8988T (cell line): ENCODE measurements at places on chromosomes 1 and 21.
A peak's percentile ranks its signal among the peaks of the same experiment; 100 is the strongest.

DNA sequence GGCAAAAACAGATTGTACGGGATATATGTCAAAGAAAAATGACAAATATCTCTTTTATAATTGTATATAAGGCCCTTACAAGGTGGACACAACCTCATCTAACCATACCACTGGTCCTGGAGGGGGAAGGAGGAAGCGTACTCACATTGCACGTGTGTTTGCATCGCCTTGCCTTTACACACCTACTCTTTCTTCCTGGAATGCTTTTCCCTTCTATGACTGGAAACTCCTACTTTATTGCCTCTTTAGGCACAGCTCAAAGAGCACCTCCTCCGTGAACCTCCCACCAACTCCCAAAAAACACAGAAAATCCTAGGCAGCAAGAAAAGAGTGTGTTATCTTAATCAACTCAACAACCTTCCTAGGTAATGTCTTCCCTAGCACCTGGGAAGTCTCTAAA is 99.7 kb upstream of the LBR start:
- no peak for DNase-seq

DNA sequence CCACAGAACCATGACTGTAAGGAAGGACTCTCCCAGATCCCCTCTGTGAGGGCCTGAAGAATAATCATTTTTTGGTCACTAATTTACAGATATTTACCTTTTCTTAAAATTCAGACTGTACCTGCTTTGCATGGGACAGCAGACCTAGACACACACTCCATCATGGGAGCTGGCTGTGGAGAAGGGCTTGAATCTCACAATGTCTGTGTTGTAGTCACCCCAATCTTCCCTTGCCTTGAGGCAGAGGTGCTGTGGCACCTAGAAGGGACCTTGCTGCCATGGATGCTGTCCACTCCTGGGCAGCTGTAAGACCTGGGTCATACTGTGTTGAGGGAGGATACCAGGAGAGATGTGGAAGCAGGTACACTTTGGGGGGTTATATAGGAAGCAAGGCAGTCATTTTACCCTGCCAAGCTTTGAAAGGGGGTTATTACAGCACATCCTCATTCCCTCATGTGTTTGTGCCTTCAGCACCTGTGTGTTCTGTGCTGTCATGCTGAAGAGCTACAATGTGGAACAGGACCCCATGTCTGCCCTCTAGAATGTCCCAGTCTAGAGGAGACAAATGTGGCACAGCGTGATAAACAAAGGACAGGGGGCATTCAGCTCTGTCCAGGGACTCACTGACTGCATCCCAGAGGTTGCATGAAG is 27.1 kb downstream of the TRAF5 start:
- DNase-seq, result no peak

DNA sequence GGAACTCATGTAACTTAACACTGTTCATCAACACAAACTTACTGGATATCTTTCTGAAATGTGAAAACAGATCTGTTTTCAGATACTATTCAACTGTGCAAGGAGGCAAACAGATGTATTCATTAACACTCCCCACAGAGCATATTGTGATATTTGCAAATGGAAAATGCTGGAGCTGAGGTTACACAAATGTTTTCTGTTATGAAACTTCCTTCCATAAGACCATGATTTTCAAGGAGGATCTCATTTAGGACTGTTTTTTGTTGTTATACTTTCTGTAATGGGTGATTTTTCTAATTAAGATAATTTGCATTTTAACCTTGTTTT is 56.1 kb downstream of the GABPA start:
- no peak for DNase-seq

DNA sequence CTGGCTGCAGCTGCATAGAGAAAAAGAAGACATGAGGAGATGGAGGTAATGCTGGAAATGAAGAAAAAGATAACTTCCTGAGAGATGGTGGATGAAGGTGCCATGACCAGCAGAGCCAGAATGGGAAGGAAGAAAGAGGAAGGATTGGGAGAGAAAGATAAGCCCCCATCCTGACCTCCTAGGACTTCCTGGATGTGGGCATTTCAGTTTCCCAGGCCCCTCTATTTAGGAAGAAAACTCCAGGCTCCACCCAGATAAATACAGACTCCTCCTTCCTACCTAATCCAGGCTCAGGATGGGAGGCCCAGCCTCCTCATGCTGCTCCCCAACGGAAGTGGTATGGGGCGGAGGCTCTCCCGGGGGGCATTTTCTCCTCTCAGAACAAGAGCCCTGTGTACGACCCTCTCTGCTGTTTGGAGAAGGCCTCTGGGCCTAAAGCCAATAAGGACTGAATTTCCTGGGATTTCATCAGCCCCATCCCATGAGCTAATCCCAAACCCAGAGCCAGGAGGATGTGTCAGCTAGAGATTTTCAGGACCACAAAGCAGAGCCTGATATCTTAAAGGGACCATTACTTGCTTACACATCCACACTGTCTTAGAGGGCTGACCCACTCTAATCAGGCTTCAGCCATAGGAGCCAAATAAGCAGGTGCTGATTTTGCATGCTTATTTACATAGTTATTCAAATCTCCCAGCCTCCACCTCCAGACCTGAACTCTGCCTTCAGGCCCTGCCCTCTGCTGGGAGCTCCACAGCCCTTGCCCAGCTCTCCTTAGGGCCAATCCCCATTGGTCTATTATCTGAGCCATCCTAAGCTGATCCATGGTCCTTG is 5.1 kb upstream of the ARHGEF2 start:
- DNase-seq, result no peak

GRCh38 chr1:93344886-93345632 is 648 bp upstream of the DR1 start:
- DNase-seq, result no peak

- DNase-seq, result no peak
Measured at GRCh38 chr1:154608397-154609270, 648 bp upstream of the ADAR start.

- no peak for DNase-seq
Measured at GRCh38 chr21:27040738-27041469, 74.0 kb upstream of the ADAMTS5 start.

DNA sequence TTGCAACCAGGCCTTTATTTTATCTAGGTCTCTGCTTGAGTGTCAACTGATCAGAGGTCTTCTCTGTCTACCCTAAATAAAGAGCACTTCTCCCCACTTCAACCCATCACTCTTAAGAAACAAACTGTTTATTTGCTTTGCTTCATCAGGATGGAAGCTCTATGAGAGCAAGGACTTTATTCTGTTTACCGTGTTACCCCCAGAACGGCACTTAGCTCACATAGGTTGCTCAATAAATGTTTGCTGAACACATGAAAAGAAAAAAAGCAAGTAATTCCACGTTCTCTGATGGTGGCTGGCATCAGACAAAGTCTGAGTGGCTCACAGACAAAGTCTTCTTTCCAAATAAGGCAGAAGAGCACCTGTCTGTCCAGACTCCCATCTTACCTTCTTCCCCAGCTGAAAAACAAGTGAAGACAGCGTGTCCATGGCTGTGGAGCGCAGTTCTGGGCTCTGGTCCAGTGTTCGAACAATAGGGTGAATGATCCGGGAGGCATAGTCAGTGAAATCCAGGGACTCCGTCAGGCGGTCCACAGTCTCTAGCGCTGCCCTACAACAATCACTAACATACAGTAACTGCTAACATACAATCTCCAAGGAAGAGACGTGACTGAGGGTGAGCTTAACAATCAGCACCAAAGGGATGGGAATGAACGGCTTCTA is 22.9 kb downstream of the ANGPTL7 start:
- no peak for DNase-seq

DNA sequence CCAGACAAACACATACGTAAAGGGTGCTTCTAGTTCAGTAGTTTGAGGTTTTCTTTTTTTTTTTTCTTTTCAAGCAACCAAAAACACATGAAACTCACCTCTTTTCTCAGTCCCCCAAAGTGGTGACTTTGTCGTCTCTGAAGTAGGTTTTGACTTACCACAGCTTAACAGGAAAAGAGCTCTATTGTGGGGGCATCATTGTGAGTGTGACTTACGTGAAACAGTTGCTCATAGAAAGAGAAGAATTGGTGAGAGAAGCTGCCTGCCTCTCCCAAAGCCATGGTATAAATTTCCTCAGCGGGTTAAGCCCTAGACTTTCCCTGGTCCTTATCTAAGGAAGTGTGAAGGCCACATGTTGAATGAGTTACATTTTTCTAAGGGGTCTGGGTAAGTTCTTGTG is 11.9 kb downstream of the FASLG start:
- DNase-seq, result no peak

DNA sequence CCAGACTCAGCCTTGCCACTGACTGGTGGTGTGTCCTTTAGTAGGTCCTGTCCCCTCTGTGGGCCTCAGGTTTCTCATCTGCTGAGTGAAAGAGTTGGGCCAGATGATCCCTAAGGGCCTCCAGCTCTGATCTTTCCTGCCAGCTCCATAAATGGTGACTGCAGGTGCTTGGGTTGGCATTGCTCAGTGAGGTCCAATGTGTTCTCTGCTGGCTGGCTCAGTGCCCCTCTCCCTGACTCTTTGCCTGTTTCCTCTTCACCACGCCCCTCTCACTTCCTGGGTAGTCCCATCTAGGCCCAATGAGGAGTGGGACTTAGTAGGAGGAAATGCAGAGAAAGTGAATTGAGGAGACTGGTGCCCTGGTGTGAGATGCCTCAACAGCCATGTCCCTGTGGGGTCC is 36.6 kb downstream of the UBE2T start:
- no peak for DNase-seq

GRCh38 chr1:33358795-33359503 is 38.1 kb upstream of the A3GALT2 start:
- no peak for DNase-seq

DNA sequence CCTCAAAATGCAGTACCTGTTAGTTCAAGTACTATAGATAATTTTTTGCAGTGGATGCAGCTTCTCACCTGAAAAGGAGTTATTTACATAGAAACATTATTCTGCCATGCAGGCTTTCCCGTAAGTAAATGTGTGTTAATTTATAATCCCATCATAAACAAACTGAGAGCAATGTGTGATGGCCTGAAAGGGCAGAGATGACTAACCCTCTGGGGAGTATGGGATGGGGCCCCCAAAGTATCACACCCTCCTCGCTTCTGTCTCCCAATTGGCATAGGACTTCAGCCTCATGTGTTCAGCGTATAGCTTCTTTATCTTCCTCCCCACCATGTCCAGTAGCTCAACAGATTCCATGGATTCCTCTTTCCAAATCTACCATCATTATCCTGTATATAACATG is 7.6 kb downstream of the HMGCL start:
- no peak for DNase-seq

GRCh38 chr1:24481843-24482610 is 20.6 kb upstream of the RCAN3 start:
- DNase-seq, result no peak

GRCh38 chr1:1243266-1243660 is 3.3 kb downstream of the C1QTNF12 start:
- no peak for DNase-seq

- peak; percentile 34 for DNase-seq
Measured at GRCh38 chr1:77533660-77534305, 148.7 kb downstream of the ZZZ3 start.

DNA sequence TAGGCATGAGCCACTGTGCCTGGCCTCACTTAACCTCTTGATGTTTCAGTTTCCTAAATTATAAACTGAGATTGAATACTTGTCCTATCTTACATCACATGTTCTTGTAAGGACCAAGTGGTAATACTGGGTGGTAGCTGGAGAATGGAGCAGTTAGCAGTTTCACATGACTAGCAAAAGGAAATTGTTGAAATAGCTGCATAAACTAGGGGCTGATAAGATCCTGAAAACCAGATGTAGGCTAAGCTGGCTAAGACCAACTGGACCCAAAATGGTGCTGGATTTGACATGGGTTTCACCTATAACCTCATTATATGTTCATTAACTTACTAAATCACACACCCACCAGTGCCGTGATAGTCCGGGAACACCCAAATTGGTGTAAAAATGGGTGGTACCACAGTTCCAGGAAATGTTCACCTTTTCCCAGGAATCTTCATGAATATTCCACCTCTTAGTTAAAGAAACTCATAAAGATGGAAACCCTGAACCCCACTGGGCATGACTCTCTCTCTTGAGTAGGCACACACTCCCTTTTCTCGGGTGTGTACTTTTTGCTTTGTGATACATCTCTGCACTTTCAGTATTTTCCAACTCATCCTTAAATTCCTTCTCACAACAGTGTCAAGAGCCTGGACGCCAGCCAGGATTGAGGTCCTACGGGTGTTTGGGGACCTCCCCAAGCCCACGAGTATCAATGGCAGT is at the start of gene PAPPA2:
TSS of gene PAPPA2 (plus strand) at position 502 of the 705 bp plus-strand sequence. CDS start 93,148 bp downstream, outside the sequence.
- DNase-seq, result no peak

GRCh38 chr21:20943561-20943997 is 54.6 kb upstream of the NCAM2 start:
- DNase-seq, result no peak

DNA sequence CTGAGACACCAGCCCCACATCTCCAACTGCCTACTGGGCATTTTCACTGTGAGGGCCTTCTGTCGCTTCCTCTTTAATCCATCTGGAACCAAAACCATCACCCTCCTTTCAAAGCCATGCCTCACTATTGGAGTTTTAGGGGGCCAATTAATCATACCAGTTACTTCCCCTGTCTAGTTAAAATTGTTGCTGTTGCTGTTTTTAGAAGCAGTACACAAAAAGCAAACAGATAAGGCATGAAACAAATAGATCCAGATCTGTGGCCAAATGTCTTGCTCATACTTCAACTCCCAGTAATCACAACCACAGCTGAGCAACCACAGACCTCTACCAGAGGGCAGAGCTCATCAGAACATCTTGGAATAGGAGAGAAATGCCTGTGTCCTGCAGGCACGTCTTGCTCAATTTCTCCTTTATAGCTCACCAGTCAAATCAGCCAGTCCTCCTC is 133.8 kb upstream of the C1orf105 start:
- no peak for DNase-seq
